Uterus (tissue), 4 donors: ENCODE measurements at places on chromosomes 3 and 15.

DNA sequence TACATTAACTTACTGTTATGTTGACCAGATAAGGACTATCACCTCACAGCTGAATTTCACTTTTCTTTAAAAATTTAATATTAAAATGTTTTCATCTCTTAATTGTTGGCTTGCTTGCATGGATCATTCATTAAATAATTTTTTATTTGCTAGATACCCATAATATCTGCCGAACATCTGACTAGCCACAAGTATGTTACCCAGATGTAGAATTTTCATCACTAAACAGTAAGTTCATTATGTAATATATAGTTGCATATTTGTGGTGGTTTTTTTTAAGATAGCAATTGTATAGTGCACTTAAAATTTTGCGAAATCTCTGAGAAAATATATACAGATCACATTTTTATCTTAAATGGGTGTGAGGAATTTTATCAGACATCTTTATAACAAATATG, 190.4 kb downstream of the MBNL1 start:
- no peak for DNase-seq

DNA sequence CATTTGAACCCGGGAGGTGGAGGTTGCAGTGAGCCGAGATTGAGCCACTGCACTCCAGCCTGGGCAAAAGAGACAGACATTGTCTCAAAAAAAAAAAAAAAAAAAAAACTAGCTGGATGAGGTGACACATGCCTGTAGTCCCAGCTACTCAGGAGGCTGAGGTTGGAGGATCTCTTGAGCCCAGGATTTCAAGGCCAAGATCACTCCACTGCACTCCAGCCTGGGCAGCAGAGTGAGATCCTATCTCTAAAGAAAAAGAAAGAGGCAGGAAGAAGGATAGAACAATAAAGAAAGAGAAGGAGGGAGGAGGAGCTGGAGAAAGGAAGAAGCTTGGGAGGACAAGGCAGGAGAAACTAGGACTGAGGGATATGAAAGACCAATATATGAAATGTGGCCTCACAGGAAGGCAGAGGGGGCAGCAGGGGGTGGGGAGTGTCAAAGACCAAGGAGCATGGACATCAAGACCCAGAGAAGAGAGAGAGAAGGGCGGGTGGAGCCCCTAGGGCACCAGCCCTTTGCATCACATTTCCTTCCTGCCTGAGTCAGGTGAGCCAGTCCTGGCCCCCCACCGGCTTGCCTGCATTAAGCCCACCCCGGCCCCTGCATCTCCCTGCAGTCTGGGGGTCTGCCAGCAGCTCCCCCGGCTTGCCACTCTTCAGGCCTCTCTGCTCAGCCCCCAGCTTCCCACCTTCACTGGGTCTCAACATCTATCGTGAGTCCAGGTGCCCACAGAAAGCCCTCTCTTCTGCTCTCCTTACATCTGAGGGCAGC, 11.5 kb downstream of the IGDCC3 start:
- no peak for DNase-seq

GRCh38 chr3:16936676-16937230, 52.0 kb downstream of the PLCL2 start:
- DNase-seq: no peak

- no peak for DNase-seq
Measured at GRCh38 chr3:192920411-192920810, 2.8 kb upstream of the MB21D2 start.

DNA sequence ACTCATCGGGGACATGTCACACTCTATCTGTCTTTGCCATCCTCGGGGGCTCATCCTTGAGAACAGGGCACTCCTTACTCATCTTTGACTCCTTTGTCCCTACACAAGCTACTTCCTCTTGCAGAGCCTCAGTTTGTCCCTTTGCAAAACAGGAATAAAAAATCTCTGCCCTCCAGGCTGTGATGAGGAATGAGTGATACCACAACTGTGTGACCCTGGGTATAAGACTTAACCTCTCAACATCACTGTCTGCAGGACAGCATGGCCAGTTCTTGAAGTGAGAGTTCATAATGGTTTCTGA, 48.5 kb downstream of the IQSEC1 start:
- DNase-seq: no peak

- DNase-seq: no peak
Measured at GRCh38 chr3:145776782-145777408, 384.1 kb downstream of the PLOD2 start.

DNA sequence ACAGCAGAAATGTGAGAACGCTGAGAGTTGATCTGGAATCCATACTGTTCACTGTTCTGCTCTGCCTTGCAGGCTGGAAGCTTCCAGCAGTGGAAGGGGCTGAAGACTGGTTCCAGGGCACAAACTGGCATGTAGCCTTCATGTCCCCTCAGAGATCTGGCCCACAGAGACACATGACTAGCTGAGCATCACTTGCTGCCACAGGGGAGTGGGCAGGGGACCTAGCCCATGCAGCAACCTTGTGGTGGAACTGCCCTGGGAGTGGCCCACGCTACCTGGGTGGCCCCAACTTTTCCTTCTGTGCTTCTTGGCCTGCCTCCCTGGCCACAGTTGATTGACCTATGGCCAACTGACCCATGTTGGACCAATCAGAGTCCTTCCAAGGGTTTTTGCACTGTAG, 98.1 kb downstream of the TPRA1 start:
- no peak for DNase-seq

DNA sequence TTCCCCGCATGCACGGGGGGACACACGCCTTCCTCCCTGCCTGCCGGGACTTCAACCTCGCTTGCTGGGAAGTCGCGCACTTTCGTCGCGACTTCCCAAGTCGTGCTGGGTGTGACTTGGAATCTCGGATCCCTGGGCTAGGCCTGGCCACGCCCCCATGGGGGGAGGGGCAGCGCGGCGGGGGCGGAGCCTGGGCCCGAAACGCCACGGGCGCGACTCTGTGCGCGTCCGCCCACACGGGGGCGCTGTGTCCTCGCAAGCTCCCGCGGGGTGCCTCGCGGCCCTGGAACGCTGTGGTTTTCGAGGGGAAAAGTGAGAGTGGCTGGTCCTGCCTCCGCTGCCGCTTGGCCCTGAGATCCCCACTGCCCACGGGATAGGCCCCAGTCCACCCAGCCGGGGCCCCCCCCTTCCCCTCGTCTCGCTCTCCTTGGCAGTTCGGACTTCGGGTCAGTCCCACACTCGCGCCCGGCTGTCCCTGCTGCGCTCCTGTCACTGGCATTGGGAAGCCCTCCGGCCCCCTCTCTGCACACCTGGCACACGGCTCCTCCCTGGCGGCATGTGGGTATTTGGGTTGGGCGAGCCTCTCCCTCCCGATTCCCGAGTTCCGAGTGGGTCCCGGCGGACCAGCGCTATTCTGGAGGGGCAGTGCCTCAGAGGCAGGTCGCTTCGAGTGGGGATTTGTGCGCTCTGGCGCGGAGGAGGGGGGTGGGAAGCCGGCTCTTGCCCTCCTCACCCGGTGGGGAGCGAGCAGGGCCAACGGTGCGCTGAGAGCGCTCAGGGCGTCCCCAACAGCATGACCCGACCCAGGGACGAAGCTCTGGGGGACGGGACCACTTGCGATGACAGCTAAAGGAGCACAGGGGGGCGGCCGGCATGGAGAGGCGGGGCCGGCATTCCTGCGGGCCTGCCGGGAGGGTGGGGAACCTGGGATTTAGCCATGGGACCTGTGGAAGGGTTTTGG, 23.6 kb downstream of the SEC61A1 start:
- peak; percentile 91 for DNase-seq

GRCh38 chr3:48130321-48130904, 57.8 kb downstream of the CDC25A start:
- peak; percentile 76 for DNase-seq

DNA sequence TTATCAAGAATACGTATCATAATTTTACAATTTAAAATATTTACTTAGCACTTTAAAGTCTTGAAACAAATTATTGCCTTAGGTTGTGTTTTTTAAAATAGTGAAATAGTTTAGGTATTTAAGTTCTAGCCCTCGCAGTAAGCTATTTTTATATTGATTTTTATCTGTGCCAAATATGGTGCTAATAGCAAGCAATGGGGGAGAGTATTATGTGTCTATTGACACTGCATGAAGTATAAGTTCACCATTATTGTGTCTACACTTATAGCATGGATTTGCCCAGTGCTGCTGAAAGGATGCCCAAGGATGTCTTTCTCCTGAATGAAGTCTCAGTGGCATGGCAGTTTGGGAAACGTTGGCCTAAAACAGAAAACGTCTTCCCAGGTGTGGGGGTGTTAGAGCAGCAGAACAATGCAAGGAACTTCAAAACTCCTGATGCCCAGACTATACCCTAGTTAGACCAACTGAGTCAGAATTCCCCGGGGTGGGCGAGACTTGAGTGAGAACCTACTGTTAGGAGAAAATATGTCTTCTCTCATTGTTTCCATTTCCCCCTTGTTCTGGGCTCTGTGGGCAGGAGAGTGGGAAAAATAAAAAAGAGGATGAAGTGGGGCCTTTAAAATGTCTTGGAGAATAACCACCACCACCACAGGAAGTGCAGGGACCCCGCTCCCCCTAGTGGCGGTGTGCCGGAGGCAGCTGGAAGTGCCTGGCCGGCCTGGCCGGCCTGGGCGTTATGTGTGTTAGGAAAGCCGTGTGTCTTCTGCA, 104.2 kb upstream of the SLC7A14 start:
- DNase-seq: peak; percentile 59

- DNase-seq: no peak
Measured at GRCh38 chr3:123400169-123400568, 48.7 kb downstream of the ADCY5 start.

DNA sequence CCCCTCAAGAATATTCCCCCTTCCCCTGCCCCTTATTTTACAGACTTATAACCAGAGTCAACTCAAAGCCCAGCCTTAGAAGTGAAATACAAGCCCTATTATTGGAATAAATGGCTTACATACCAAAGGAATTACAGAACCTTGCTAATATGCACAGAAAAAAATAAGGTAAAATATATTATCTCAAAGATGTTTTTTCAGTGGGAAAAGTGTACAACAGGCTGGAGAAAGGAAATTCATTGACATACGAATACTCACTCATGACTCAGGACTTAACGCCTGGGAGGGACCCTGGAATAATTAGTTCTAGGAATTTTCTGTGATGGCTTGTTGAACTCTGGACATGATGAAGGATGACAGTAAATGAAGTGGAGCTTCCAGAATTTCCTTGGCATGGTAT, 27.0 kb downstream of the ARL14 start:
- no peak for DNase-seq

- DNase-seq: no peak
Measured at GRCh38 chr3:4722103-4722502, 229.0 kb downstream of the ITPR1 start.

- DNase-seq: no peak
Measured at GRCh38 chr3:141110322-141110721, 59.2 kb downstream of the SPSB4 start.

- DNase-seq: no peak
Measured at GRCh38 chr3:189272500-189273119, 100.8 kb downstream of the TPRG1 start.

GRCh38 chr15:91484141-91484540, 369.4 kb upstream of the SLCO3A1 start:
- DNase-seq: no peak

DNA sequence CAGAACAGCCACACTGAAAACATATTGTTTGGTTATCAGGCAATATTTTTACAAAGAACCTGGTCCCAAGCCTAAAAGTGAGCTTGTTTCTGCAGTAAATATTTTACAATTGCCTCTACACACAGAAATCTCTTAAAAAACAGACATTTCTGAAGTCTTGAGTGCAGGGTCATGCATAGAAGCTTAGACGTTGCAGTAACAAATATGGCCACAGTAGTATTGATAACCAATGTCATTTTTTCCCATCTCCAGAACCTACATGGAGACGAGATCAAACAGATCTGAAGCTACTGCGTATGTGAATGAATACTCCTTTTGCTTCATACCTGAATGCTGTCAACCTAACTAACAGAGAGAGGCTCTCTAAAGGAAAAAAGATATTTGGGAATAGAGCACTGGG, 19.6 kb upstream of the ARL8B start:
- DNase-seq: no peak

GRCh38 chr15:35834866-35835265, 288.9 kb upstream of the DPH6 start:
- DNase-seq: no peak

- DNase-seq: peak; percentile 37
Measured at GRCh38 chr15:62306851-62307504, 141.9 kb upstream of the C2CD4B start.
